ENCODE measurements at places on chromosomes 6 and 20.
A peak's percentile ranks its signal among the peaks of the same experiment; 100 is the strongest.

- no peak for DNase-seq
Measured at GRCh38 chr6:1597121-1597744, 12.5 kb upstream of the FOXC1 start.

GRCh38 chr6:116631379-116631990 is 15.2 kb downstream of the RSPH4A start:
- no peak for DNase-seq

DNA sequence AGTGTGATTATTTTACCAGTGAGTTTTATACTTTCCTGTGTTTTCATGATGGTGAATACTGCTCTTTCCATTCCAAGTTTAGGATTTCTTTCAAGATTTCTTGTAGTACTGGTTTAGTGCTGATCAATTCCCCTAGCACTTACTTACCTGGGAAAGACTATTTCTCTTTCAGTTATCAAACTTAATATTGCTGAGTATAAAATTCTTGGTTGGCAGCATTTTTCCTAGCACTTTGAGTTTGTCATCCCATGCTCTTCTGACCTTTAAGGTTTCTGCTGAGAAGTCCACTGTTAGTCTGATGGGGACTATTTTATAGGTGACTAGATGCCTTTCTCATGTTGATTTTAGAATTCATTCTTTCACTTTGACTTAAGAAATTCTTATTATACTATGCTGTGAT is 842.8 kb upstream of the CITED2 start:
- no peak for DNase-seq

DNA sequence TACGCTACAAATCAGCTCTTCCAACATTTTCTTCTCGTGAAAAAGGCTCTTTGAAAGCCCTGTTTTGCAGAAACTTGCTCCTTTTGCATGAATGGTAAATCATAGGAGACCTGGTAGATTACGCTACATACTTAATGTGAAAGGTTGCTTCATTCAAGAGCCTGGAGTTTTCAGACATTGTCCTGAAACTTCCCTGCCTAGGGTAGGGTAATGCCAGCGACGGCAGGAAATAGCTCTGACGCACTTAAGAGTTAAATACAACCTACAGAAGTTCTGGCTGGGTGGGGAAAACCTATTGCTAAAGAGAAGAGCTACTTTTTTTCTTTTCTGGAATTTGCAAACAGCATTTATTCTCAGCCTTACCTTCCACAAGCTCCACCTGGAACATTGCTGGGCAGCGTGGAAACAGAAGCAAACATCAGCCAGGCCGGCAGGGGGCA is 144.5 kb downstream of the LPA start:
- DNase-seq: peak; percentile 4

DNA sequence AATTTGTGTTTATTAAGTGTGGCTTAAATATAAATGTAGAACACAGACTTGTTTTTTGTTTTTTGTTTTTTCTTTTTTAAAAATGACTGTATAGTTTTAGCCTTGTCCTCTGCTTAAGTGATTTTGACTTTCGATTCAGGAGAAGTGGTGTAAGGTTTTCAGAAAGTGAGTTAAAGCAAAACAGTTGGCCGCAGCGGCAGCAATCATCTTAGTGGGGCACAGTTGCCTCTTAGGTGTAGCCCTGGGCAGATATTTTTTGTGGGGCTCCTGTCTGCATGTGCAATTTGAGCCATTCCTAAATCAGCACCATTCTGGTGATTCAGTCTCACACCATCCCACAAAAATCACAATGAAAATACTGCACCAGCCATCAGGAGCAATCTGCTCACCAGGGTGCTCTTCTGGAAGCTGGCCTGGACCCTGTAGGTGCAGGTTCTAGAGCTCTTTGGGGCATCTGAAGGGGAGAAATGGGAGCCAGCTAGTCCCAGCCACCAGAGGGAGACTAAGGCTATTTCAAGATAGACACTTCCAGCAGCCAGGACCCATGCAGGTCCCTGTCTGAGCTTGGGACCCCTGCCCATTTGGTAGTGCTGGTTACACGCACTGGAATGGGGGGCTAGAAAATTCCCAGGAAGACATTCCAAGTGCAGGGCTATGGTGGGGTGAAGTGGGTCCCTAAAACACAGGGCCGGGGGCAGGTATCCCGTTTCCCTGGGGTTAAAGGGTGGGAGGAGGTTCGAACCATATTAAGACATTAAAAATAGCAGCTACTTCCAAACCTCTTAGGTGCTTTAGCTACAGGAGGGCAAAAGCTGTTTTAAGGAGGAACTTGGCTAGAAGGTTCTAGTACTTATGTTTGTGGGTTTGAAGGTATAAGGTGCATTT is 156.6 kb downstream of the NFATC2 start:
- peak; percentile 57 for DNase-seq

- no peak for DNase-seq
Measured at GRCh38 chr20:2378893-2379292, 1.8 kb upstream of the TGM6 start.

- DNase-seq: no peak
Measured at GRCh38 chr6:147463651-147464050, 44.8 kb upstream of the SAMD5 start.

- no peak for DNase-seq
Measured at GRCh38 chr6:15491986-15492269, 170.9 kb downstream of the DTNBP1 start.

GRCh38 chr6:164303102-164303964 is 888.8 kb downstream of the QKI start:
- no peak for DNase-seq

GRCh38 chr6:131733376-131734016 is 22.7 kb upstream of the CTAGE9 start:
- peak; percentile 40 for DNase-seq

DNA sequence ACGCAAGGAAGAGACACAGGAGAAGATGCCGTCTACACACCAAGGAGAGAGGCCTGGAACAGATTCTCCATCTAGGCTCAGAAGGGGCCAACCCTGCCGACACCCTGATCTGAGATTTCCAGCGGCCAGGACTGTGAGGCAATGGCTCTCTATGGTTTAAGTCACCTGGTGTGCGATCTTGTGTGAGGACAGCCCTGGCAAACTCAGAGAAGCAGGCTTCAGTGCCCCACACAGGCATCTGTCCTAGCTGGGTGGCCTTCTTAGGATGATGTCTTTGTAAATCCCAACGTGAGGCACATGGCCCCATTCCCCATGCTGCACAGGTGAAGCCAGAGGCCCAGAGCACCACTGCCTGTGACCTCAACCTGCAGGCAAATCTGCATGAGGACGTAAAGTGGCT is 87.6 kb upstream of the FRMD1 start:
- DNase-seq: no peak

GRCh38 chr6:123203928-123204327 is 207.9 kb downstream of the CLVS2 start:
- DNase-seq: no peak

DNA sequence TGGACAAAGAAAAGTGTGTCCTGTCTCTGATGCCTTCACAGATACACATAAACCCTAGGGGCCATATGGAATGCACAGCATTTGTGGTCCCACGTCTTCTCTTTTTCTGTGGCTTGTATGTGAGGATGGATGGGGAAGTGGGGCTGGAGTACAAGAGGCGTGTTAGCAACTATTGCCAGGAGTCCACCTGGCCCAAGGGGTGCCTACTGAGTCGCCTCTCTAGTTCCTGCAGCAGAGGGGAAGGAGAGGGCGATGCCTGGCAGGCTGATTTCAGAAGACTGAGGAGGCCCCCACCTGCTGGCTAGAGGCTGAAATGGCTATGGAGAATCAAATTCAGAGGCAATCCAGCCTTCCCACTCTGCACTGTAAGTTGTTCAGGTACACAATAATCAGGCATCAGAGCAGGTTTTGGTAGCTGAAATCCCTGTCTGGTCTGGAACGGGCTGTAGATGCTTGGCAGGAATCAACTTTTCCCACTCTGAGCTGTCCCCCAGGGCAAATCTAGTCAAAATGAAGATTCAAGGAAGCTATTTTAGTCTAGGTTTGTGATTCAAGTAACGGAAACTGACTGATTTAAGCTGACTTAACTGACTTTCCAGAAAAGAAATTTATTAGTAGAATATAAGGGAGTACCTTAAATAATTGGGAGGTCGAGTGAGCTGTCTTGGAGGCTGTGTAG is 14.9 kb upstream of the PPARD start:
- peak; percentile 72 for DNase-seq

DNA sequence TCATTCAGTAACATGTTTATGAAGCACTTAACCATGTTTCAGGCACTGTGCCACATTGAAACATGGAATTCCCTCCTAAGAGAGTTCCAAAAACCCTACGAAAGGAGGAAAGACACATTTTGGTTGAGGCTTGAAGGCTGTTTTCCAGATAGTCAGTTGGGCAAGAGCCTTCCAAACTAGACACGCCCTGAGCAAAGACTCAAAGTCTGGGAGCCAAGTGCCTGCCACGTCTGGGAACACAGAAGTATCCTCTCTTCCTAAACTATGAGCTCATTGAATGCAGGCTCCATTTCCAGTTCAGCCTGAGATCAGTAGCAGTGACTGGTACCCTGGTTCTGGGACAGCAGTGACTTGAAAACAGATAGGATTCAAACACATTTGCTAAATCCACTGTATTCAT is 74.5 kb upstream of the FAM8A1 start:
- no peak for DNase-seq

DNA sequence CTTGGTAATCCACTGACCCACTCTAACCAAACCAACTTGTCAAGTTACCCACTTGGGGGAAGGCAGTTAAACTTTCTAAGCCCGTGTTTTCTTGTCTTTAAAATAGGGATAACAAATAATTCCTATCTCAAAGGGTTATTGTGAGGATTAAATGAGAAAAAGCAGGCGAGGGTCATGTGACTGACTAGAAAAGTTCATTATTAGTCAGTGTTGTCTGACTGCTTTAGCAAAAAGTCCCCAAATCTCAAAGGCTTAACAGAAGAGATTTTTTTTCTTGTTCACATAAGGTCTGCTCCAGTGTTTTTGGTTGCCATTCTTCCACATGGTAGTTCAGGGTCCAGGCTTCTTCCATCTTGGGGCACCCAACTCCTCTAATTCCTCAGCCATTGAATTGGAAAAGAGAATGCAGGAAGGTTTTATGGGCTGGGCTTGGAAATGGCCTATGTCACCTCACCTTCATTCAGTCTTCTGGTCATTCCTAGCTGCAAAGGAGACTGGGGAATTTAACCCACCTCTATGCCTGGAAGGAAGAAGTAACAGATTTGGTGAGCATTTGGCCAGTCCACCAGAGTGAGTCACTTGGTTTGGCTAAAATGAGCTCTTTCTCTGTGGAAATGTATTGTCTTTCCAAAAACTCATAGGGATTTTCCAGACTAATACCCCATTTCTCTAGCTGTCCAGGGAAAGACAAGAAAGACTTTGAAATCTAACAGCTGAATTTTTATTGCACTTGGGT is 77.0 kb downstream of the CAP2 start:
- DNase-seq: peak; percentile 41

GRCh38 chr20:15654208-15654649 is 919.0 kb downstream of the KIF16B start:
- DNase-seq: peak; percentile 71

DNA sequence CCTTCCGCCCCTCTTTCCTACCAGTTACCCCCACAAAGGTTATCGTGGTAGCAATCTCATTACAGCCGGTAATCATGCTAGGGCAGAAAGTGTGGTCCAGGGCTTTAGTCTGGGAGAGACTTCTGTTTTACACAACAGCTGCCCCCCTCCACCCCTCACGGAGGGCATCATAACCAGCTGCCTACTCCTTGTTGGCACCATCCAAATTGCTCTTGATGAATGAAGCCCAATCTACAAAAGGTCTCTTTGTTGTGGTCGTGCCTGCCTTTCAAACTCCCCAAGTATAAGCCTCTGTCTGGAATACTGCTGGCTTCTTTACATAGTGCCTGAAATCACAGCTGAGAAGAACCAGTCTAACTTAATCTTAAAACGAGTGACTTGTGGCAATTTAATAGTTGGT is 157.9 kb downstream of the INSM1 start:
- DNase-seq: no peak

- DNase-seq: no peak
Measured at GRCh38 chr6:63058601-63059000, 152.7 kb upstream of the FKBP1C start.

DNA sequence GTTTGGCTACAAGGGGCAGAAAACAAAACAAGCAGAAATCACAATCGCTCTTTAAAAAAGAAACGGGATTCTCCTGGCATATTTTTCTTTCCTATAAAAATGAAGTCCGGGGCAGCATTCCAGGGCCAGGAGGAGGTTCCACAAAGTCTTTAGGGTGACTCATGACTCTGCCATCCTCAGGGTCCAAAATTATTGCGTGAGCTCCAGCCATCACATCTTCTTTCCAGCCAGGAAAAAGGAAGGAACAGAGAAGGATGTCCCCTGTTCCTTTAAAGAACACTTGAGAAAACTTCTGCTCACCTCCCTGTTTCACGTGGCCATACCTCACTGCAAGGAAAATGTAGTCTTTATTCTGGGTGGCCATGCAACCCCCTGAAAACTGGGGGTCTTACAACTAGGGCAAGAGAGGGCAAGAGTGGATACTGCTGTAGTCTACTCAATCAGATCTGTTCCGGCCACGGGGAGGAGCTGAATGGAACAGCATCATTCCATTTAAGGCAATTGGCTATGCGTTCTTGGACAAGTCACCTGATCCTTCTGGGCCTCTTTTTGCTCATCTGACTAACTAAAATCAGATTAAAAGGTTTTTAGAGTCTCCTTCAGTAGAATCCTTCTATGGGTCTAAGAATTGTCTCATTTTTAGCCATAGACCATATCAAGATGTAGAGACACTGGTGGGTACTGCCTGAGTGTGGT is 49.4 kb downstream of the CTCFL start:
- DNase-seq: no peak

DNA sequence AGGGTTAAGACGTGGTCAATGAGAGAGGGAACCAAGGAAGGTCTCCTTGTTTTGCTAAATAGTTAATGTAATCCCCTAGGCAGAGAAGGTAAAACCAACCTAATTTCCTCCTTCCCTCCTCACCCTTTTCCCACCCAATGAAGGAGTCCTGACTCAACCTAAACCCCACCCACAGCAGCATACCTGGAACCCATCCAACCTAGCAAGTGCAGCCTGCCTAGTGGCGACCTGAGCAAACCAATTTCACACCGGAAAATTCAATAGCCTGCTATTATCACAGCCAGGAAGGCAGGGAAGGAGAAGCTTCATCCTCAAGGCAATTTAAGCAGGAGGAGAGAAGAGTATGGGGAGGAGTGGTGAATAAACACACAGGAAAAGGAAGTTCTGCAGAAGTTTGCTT is 46.9 kb downstream of the OSTM1 start:
- peak; percentile 32 for DNase-seq

GRCh38 chr6:83827050-83827449 is 26.1 kb upstream of the RIPPLY2 start:
- DNase-seq: peak; percentile 8
